ENCODE measurements at places on chromosomes 3 and 15.

GRCh38 chr3:46283881-46284450, 41.7 kb downstream of the CCR3 start:
- DNase-seq, result no peak

GRCh38 chr3:30661098-30661873, 54.9 kb downstream of the TGFBR2 start:
- DNase-seq, result no peak

GRCh38 chr15:93190238-93190637, 101.2 kb upstream of the RGMA start:
- DNase-seq, result no peak

- no peak for DNase-seq
Measured at GRCh38 chr3:11364181-11364580, 92.0 kb downstream of the ATG7 start.

- no peak for DNase-seq
Measured at GRCh38 chr3:189638276-189639031, 7.3 kb downstream of the TP63 start.

DNA sequence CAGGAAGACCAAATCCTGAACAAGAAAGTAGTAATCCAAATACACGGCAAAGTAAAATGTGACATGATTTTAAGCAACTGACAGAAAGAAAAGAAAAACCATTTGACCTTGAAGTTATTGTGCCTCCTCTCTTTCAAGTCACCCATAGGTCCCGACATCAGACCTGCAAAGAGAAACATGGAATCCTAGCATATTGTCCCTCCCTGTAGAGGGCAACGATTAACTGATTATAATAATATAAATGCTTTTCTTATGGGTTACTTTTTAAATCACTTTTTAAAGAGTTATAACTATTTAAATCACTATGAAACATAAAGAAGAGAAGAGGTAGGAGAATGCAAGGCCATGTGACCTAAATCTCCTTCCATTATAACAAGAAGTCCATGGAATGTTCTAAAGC, 143.2 kb upstream of the LIPC start:
- no peak for DNase-seq

GRCh38 chr3:7205535-7205934, 344.6 kb downstream of the GRM7 start:
- DNase-seq, result no peak

DNA sequence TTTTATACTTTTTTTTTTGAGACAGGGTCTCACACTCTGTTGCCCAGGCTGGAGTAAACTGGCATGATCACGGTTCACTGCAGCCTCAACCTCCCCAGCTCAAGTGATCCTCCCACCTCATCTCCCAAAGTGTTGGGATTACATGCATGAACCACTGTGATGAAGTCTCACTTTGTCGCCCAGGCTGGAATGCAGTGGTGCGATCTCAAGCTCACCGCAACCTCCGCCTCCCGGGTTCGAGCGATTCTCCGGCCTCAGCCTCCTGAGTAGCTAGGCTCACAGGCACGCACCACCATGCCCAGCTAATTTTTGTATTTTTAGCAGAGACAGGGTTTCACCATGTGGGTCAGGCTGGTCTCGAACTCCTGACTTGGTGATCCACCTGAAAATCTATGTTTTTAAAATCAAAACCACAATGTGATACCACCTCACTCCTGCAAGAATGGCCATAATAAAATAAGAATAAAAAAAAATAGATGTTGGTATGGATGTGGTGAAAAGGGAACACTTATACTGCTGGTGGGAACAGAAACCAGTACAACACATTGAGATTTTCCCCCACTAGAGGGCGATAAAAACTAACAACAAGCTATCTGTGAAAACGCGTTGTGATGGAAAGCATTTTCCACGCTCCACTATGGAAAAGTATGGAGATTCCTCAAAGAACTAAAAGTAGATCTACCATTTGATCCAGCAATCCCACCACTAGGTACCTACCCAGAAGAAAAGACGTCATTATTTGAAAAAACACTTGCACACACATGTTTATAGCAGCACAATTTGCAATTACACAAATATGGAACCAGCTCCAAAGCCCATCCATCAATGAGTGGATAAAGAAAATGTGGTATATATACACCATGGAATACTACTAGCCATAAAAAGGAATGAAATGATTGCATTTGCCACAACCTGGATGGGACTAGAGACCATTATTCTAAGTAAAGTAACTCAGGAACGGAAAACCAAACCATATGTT, 26.8 kb upstream of the OCA2 start:
- DNase-seq, result no peak

GRCh38 chr15:68085052-68085451, 30.9 kb downstream of the PIAS1 start:
- no peak for DNase-seq

DNA sequence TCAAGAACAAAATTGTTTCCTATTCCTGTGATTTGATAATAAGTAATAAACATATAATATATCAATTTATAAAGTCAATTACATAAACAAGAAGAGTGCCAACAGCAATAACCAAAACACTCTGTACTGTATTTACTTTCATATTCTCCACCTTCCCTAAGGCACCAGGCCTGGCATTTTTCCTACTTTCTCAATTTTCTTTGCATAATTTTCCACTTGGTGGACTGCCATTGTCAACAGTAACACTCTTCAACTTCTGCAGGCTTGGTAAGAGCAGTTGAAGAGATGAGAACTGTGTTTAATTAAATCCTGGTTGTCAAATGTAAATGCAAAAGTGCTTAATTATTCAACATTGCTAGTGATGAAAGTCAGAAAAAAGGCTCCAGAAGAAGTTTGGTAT, 229.8 kb upstream of the PLSCR5 start:
- DNase-seq, result no peak

GRCh38 chr3:151206201-151206600, 3.2 kb upstream of the GPR171 start:
- no peak for DNase-seq

- no peak for DNase-seq
Measured at GRCh38 chr15:67047149-67047661, 18.2 kb upstream of the SMAD3 start.

DNA sequence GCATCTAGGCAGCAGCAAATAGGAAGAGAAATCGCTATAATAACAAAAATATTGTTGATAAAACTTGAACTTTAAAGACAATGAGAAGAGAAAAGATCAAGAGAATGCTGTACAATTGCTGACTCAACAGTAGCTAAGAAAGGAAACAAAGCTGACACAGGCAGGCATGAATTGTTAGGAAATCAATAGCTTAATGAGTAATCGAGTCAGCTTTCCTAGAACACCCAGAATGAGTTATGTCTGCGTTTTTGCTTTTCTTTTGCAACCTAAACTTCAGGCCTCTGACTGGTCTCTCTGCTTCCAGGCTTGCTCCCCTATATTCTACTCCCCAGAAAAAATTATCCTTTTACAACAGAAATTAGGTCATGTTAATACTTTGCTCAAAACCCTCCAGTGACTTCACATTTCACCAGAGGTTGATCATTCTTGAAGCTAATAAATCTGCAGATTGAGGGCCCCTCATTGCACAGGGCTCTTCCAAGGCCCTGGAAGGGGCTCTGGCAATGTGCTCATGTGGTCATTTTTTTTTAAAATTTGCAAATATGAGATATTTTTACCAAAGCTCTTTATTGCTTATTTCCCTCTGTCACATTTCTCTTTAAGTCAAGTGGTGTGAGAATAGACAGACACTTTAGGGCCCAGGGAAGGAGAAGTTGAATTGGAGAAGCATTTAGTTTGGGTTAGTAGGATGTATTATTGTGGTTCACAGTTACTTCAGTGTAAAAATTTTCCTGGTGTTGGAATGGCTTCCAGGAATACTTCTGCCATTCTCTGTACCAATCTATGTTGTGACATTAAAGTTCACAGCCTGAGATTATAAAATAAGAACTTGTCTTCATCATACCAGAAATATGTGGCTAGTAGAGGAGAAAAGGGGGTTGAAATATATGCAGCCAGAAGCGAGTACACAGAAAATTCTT, 116.3 kb downstream of the TMCO5A start:
- no peak for DNase-seq

DNA sequence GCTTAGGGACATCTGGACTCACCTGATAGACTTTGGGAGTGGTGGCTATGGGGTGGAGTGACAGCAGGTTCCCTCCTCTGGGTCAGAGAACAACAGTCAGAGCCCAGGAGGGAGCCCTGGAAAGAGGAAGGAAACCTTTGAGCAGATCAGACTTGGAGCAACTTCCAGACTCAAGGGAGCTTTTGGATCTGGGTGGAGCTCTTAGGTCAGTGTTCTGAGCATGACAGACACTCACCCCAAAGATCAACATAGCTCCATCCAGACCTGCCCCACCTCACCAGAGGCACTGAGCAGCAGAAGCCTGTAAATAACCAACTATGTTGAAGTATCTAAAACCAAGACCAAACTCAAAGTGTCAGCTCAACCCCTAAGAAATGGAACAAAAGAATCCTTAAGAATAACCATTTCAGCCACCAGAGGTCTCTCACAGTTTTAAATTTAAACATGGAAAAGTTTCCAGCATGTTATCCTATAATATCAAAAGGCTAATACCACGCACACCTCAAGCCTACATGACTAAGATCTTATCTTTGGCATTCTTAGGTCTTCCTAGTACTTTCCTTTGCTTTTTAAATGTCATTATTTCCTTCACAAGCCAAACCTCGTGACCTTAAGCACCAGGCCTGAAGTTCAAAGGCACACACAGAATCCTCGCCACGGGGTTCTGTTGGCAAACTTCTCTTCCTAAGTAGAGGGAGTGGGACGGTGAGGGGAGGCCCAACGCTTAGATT, 56.4 kb downstream of the UMPS start:
- DNase-seq, result no peak

DNA sequence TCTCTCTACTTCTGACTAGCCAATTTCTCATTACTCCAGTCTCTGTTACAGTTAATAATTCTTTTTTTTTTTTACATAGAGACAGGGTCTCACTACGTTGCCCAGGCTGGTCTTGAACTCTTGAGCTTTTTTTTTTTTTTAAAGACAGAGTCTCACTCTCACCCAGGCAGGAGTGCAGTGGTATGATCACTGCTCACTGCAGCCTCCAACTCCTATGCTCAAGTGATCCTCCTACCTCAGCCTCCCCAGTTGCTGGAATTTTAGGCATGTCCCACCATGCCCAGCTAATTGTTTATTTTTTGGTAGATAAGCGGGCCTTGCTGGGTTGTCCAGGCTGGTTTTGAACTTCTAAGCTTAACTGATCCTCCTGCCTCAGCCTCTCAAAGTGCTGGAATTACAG, 13.6 kb downstream of the IP6K1 start:
- no peak for DNase-seq

DNA sequence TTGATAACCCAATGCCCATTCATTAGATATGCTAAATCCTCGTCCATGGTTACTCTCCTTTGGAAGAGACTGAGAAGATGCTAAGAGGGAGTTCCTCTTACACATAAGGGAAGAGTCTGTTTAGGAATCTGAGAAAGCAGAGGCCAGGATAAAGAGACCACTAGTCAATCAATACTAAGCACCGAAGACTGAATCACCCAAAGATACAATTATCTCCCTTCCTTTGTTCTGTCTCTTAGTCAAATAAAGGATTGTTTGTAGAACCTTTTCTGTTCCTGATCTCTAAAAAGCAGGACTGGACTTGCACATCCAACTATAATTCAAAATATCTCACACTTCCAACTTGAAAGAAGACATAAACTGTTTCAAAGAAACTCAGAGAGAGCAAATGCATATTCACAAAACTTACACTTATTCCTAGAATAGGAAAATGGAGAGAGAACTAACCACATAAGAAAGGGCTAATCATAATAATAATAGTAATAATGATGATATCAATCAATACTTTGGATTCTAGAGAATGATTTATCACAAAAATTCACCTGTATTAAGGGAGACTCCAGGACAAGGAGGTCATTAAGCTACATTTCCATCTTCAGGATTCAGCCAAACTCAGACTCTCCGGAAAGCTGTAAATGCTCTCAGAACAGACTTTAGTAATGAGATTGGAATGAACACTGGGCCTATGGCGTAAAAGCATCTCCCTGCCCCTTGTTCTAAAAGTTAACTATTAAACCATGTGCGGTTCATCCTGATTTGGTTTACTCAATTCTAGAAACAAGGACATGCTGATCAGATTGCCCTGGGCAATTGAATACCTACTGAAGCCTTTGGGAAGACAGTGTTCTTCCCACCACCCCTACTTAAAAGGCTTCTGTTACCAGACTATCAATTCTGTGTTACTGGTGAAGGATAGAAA, 401.5 kb downstream of the ZBTB20 start:
- no peak for DNase-seq

- no peak for DNase-seq
Measured at GRCh38 chr3:192253138-192253887, 474.0 kb downstream of the FGF12 start.

DNA sequence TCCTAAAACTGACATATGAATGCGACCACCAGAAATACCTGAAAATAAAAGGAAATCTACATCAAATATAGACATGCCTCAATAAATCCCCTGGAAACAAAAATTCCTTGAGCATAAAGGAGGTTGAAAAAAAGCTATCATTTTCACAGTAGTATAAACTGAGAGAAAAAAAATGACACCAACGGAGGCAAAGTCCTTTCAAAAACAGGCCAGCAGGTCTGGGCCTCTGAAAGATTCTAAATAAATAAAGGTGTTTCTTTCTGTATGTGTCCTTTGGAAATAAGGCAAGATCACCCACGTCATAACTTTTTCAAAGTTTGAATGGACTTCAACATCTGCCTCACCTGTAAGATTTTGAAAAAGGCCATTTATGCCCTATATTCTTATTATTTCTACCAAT, 5.0 kb downstream of the CLPX start:
- no peak for DNase-seq

GRCh38 chr3:64600246-64600950, 87.4 kb downstream of the ADAMTS9 start:
- no peak for DNase-seq

DNA sequence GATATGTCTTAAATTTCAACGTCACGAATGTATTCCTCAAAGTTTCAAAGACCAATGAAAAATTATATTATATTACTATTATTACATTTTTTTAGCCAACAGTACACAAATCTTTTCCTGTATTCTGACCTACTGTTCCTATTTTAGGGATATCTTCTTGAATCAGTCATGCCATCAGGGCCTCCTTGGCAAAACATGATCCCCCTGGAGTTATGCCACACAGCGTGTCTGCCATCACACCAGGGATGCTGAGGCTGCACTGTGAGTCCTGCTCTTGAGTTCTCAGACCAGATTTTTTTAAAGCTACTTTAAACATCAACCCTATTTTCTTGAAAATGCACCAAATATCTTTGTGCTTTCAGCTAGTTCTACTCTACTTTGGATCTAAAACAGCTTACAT, 425.9 kb upstream of the ZNF385D start:
- no peak for DNase-seq

DNA sequence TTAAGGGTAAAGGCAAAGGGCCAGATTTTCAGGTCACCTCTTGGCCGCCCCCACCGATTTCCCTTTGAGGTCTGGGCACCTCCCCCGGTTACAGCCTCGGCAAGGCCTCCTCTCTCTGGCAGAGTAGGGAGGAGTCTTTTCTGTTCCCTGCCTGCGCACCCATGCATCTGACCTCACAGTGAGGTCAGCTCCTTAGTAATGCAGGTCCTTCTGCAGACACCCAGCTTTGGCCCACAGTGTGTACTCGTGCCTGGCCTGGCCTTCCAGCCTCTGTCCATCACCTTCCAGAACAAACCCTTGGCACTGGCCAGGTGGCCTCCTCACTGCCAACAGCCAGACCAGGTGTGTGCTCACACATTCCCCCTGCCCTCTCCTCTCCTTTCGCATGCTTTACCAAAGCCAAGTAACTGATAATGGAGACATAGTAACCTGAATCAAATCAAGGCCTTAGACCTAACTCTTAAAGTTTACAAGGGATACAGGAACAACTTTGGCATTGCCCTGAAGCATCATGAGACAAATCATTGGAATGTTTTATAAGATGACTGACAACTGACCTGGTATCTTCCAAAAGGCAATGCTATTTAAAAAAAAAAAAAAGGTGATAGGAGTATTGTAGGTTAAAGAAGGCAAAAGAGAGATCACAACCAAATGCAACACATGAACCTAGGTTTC, 61.3 kb downstream of the CORO2B start:
- no peak for DNase-seq

Measured in amygdala (tissue), 56 donors.